ENCODE measurements at places on chromosomes 12 and 14.

GRCh38 chr14:50242096-50242495 lies 10.7 kb upstream of the SOS2 start:
- no peak for DNase-seq

- no peak for DNase-seq
Measured at GRCh38 chr12:130240831-130241590, 78.7 kb downstream of the FZD10 start.

GRCh38 chr14:105128059-105128458 lies 40.5 kb downstream of the JAG2 start:
- no peak for DNase-seq

GRCh38 chr14:22185191-22185590 lies 403.8 kb downstream of the DAD1 start:
- DNase-seq: no peak

DNA sequence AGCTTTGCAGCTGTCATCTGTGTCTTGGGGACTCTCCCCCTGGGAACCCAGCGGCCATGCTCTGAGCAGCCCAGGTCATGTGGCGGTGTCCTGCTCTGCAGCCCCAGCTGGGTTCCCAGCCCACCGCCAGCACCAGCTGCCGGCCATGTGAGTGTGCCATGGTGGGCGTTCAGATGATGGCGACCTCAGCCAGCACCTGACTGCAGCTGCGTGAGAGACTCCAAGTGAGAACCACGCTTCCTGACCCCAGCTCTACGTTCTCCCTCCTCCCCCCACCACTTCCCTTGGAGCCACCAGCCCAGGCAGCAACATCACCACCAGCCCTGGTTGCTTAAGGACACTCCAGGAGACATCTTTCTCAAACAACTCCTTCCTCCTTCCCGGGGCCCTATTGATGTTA lies 68.8 kb downstream of the SLC24A4 start:
- no peak for DNase-seq

DNA sequence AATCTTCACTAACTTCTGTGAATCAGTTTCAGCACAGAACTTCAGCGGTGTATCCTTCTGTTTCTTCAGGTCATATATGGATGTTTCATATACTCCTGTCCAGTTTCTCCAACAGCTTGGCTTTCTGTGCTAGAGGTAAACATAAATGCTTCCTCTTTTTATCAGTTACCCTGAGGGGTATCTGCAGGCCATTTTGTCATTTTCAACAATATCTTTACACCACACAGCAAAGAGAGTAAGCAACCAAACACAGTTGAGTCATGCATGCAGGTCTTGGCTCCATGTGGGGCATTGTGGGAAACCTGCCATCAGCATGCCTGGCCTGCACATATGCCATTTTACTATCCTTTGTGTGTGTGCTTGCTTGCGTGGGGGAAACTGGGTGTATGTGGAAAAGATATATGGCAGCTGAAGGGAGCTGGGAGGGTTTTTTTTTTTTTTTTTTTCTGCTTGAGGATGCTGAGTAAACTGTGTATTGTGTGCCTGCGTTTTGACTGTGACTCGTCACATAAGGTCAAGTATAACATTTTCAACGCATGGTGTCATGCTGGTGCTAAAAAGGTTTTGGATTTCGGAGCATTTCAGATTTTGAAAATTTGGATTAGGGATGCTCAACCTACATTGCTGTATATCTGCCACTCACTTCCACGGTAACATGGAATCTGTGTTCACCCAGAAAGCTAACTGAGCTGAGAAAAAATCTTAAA lies 56.1 kb upstream of the YARS2 start:
- no peak for DNase-seq

DNA sequence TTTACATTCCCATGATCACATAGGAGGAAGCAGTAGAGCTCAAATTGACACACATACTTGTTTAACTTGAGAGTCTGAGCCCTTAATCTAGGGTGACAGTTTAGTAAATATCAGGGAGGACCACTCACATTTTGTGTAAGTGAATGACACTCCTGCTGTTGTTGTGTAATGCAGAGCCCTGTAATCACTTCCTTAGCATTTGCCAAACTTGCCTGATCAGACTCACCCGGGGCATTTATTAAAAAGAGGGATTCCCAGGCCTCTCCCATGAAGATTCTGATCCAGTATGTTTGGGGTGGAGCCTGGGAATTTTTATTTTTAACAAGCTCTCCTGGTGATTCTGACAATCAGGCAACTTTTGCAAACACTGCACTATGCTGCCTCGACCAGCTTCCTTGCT lies 119.6 kb downstream of the NUAK1 start:
- DNase-seq: no peak

Measured in NCI-H2081 (cell line).